ENCODE measurements at places on chromosomes 3 and 15.

GRCh38 chr15:69272891-69273290 is 25.8 kb upstream of the PAQR5 start:
- no peak for DNase-seq

DNA sequence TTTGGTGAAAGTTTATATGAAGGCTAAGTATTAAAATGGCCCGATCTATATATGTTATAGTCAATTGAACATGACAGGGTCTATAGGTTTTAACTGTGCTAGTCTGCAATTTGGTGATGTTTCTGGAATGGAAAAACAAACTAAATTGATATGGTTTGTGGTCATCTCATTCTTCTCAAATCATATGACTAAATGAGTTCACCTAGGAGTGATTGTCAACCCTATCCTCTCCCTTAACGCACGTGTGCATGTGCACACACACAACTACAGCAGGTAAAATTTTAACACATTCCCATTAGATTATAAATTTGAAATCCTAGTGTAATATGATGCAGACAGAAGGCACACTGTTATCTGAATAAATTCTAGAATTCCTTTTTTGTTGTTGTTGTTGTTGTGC is 9.0 kb downstream of the CLDND1 start:
- DNase-seq: no peak

GRCh38 chr3:100880845-100881244 is 112.4 kb downstream of the ABI3BP start:
- DNase-seq: no peak

- no peak for DNase-seq
Observed at GRCh38 chr15:99170476-99171065, 65.7 kb downstream of the SYNM start.

- DNase-seq: no peak
Observed at GRCh38 chr3:121601212-121601812, 8.1 kb downstream of the FBXO40 start.

DNA sequence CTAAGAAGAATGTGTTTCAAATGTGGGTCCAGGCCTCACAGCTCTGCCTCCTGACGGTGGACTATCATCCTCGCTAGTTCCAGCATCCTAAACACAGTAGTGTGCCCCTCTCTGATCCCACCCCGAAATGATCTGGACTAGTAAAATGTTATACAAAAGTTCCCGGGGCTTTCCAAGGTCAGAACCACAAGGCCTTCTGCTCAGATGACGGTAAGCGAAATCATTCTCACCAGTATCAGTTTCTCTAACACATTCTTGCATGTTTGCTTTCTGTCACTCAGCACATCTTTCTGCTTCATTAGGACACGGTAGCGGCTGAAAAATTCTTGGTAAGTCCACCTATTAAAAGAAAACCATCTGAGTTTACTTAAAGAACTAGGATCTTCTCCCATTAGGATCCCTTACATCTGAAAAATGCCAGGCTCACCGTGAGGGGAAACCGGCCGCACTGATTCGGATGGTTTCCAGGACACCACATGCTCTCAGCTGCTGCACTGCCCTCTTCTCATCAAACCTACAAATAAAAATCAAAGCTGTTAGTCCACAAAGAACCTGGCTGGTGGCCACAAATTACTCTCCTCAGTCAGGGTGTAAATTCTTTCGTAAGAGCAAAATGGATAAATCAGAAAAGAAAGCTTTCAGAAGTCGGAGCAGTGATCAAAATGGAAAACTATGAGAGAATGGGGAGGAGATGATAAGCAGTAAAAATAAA is 83.9 kb upstream of the MYO5C start:
- DNase-seq: no peak

DNA sequence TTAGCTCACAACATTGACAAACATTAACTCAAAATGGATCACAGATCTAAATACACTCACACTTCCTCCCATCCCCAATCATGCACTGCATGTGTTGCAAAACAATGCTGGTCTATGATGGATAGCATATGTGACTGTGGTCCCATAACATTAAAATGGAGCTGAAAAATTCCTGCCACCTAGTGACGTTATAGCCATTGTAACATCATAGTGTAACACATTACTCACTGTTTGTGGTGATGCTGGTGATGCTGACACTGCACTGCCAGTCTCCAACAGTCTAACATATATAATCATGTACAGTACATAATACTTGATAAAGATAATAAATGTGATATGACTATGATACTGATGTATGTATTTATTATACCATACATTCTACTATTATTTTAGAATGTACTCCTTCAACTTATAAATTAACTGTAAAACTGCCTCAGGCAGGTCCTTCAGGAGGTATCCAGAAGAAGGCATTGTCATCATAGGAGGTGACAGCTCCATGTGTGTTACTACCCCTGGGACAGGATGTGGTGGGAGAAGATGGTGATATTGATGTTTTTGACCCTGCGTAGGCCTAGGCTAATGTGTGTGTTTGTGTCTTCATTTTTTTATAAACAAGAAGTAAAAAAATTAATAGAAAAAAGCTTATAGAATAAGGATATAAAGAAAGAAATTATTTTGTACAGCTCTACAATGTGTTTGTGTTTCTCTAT is 41.3 kb downstream of the TXNRD3 start:
- DNase-seq: no peak

DNA sequence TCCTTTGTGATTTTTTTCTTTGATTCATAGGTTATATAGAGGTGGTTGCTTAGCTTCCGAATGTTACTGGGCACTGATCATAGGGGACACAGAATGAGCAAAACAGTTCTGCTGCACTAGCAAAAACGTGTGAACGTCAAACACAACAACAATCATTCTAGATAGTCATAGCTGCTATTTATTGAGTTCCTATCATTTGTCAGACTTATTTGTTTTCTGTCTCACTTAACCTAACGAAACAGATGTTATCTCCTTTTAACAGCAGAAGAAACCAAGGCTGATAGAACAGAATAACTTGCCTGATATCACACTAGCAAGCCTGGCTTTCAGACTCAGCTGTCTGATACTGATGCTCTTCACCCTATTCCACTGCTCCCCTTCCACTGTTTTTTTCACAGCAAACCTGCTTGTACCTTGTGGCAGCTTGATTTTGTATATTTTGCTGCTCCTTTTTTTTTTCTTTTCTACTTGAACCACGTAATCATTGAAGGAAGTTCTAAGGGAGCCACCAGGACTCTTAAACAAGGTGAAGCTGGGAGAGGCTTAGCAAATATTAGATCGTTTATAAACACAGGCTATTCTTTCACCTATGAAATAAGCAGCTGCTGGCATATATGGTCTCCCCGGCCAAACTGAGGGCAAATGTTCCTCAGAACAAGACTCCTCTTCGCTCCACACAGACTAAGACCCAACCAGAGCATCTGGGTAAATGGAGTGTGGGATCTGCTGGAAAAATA is 78.8 kb downstream of the MCF2L2 start:
- no peak for DNase-seq

GRCh38 chr3:37546876-37547275 is 314.8 kb upstream of the CTDSPL start:
- no peak for DNase-seq

DNA sequence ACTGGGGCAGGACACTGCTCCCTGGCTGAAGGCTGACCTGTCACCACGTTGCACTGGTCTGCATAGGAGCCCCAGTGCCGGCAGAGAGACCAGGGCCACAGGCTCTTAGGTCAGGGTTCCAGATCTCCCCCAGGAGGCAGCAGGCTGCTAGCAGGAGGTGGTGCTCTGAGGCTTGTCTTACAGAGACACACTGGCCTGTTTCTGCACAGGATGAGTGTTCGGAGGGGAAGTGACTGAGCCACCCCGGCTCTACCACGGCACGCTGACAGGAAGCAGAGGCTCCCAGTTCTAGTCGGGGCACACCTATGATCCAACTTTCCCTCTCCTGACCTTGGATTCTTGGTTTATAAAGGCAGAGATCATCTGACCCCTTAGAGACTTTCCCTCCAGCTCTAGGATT is 8.6 kb downstream of the FBXL22 start:
- DNase-seq: peak; percentile 17

GRCh38 chr3:167899093-167899492 is 163.6 kb downstream of the SERPINI1 start:
- no peak for DNase-seq

DNA sequence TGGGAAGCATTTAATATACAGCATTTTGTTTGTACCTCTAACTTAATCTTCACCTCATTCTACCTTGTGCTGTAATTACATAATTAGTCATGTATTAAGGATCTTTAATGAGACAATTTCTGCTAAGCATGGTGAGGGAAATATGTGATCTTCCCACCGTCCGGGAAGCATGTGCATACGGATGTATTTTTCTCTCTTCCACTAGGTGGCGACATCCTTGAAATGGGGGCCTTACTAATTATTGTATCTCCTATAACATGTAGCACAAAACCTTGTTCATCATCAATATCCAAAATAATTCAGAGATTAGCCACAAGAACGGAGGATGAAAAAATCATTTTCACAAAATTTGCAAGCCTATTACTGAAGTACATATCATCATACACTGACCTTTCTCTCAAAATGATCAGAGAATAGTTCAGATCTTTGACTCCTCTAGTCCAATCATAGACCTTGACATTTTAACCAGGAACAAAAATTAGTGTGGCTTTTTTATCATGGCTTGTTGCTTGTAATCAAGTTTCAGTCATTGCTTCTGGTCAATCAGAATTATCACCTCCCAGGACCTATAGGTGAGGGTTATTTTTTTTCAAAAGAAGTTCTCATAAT is 148.9 kb upstream of the GBE1 start:
- DNase-seq: no peak

GRCh38 chr15:90225504-90226234 is 8.1 kb downstream of the CIB1 start:
- DNase-seq: no peak

- no peak for DNase-seq
Observed at GRCh38 chr3:196763179-196763578, 23.5 kb downstream of the PAK2 start.

DNA sequence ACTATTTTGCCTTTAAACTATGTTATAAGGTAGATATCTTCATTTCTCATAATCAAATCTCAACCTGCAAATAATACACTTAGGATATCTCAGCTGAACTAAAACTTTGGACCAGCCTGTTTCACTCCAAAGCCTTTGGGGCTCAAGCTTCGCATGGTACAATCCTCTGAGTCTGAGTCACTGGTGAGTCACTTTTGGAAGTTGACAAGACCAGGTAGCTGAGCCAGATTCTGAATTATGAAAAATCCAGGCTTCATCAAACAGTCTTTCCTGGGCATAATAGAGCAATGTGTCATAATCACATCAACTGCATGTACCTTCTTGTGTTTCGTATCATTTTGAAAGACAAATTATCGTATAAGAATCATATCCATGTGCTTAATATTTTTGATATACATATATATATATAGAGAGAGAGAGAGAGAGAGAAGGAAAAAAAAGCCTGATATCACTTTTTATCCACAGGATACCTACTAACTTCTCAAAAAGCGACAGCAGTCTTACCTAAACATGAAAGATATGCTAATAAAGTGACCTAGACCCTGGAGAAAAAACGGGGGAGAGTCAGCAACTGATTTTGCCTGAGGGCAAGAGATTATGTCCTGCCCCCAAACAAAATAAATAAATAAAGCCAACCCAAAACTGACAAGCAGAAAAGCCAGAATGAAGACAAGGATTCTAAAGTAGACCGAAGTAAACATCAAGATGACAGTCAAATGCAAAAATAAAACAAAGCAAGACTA is 263.9 kb upstream of the TGFBR2 start:
- no peak for DNase-seq

GRCh38 chr3:56361731-56362130 is 106.5 kb downstream of the ERC2 start:
- DNase-seq: no peak

DNA sequence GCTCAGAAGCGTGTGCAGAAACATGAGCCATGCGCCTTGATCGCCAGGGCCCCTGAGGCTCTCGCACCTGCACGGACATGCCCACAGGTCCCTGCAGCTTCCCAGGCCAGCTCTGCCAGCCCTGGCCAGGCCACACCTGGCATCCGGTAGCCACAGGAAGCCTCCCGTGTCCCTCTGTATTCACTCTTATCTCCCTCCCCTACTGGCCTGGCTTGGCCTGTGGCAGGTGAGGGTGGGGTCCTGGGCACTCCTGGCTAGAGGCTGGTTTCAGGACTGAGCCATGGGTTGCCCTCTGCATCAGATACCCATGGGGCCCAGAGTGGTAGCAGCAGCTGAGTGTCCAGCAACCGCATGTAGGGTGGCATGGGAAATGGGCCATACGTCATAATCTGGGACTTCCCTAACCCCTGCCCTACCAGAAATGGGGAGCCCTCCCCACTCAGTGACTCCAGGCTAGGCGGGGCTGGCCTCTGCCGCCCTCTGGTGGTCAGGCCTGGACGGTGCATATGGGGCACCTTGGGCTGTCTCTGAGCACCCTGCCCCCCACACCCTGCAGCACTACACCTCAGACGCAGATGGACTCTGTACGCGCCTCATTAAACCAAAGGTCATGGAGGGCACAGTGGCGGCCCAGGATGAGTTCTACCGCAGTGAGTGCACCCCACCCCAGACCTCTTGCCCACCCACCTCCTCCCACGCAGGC is 12.6 kb upstream of the LMAN1L start:
- DNase-seq: peak; percentile 81

GRCh38 chr15:40500568-40501330 is 30.0 kb downstream of the CHST14 start:
- no peak for DNase-seq

DNA sequence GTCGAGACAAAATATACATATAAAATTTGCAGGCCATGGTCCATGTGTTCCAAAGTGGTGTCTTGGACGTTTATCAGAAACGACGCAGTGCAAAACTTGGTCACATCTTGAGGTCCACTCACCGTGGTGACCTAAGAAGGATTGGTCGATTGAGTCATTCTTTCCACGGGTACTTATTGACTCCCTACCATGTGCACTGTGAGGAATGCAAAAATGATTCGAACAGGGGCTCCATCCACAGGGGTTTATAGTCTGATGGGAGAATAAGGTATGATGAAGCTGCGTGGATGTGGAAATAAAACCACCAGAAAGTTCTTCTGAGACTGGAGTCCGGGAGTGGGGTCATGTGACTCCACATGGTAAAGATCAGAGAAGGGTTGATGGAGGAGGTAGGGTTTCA is 185.2 kb downstream of the ITPR1 start:
- no peak for DNase-seq

DNA sequence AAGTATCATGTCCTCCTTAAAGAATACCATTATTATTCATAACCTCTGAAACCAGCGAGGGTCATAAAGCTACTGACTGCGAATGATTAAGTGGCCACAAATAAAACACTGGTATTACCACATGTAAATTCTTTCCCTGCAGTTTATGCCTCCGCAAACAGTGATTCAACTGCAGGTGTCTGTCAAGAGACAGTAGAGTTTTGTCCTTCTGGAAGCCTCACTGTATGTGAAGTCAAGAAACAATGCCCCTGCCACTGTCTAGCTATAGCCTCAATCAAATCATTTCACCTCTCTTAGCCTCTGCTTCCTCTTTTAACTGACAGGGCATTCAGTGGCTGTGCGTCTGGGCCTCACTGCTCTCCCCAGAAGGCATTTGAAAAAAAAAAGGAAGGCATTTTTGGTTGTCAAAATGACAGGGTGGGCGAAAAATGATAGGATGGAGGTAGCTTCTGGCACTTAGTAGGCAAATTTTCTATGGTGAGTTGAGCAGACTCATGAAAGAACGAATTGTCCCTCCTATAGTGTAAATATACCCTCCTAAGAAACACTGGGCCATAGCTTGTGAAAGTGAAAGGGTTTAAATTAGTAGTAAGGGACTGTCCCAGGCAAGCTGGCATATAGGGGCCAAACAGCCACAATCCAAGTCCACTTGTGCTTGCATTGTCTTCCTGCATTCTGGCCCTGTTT is 66.7 kb downstream of the FILIP1L start:
- DNase-seq: no peak

- peak; percentile 52 for DNase-seq
Observed at GRCh38 chr3:196537319-196537984, 22.3 kb upstream of the SMCO1 start.
